ENCODE measurements at places on chromosomes 2 and 18. TPM values are rescaled to one million over a fixed set of nuclear protein-coding genes. Genes with fewer than 3 reads are reported as not detected.

Gene SLC8A1
- 13.7 TPM for total RNA-seq

Gene GALNT3
- total RNA-seq = 3.5 TPM

DNA sequence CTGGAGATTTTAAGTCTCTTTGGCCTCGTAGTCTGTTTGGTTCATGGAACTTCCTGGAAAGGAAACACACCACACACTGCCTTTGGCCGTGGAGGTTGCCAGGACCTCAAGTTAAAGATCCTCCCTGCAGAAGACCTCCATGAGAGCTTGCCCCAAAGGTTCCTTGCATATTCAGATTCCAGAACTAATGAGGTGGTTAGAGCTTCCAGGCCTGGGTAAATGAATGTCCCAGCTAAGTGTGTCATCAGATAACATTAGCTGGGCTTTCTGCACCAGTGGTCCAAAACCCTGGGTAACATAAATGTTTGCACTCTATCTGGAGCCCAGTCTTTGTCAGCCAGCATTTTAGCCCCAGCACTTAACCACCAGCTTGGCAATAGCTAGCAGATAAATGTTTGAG is 122.1 kb upstream of the EML6 start:
- peaks cover 99% of the 10 kb centered on the region for H3K4me1 ChIP-seq
- no peak overlapping the region for H3K4me3 ChIP-seq
- no peaks in the 10 kb centered on the region for H3K27me3 ChIP-seq
- H3K27ac ChIP-seq = peak overlapping the region; percentile 60

- H3K27ac ChIP-seq = peak overlapping the region; percentile 93
- no peaks in the 10 kb centered on the region for H3K27me3 ChIP-seq
- no peak overlapping the region for H3K4me3 ChIP-seq
- peaks cover 71% of the 10 kb centered on the region for H3K4me1 ChIP-seq
- no peak for DNase-seq
These were observed 246.8 kb upstream of the RASGRP3 start for GRCh38 chr2:33229646-33230045.

DNA sequence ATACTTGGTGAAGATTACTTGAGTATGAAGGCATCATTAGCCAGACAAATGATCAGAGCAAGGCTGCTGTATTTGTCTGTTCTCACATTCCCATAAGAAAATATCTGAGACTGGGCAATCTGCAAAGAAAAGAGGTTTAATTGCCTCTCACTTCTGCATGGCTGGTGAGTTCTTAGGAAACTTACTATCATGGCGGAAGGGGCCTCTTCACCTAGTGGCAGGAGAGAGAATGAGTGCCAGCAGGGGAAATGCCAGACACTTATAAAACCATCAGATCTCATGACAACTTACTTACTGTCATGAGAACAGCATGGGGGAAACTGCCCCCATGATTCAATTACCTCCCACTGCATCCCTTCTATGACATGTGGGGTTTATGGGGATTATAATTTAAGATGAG is 452.3 kb downstream of the GALR1 start:
- H3K27me3 ChIP-seq = no peaks in the 10 kb centered on the region
- H3K36me3 ChIP-seq = no peaks in the 10 kb centered on the region
- no peak for DNase-seq

- no peak overlapping the region for H3K27ac ChIP-seq
- no peaks in the 10 kb centered on the region for H3K4me1 ChIP-seq
- no peak overlapping the region for H3K4me3 ChIP-seq
- no peaks in the 10 kb centered on the region for H3K27me3 ChIP-seq
- no peak for DNase-seq
- H3K36me3 ChIP-seq = no peaks in the 10 kb centered on the region
These were observed 268.3 kb downstream of the VAPA start for GRCh38 chr18:10182009-10182624.

DNA sequence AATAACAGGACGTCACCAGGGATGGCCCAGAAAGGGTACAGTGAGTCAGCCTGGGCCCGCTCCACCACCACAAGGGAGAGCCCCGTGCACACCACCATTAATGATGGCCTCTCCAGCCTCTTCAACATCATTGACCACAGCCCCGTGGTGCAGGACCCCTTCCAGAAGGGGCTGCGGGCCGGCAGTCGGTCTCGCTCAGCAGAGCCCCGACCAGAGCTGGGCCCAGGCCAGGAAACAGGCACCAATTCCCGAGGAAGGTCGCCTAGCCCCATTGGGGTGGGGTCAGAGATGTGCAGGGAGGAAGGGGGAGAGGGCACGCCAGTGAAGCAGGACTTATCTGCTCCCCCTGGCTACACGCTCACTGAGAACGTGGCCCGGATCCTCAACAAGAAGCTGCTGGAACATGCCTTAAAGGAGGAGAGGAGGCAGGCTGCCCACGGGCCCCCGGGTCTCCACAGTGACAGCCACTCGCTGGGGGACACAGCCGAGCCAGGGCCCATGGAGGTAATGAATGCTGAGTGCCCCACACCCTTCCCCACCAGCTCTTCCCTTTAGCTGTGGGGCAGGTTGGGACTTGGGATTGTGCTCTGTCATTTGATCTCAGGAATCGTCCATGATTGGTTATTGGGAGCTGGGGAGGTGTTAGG is 120.5 kb downstream of the MTCL1 start:
- no peak overlapping the region for H3K4me3 ChIP-seq
- H3K36me3 ChIP-seq = no peaks in the 10 kb centered on the region
- H3K4me1 ChIP-seq = no peaks in the 10 kb centered on the region
- no peaks in the 10 kb centered on the region for H3K27me3 ChIP-seq
- no peak overlapping the region for H3K27ac ChIP-seq

Gene TUBA4B
- total RNA-seq = not detected

Gene SERPINB4
- total RNA-seq = not detected

- no peak overlapping the region for H3K4me3 ChIP-seq
- no peaks in the 10 kb centered on the region for H3K36me3 ChIP-seq
- H3K27me3 ChIP-seq = no peaks in the 10 kb centered on the region
- no peak for DNase-seq
- H3K4me1 ChIP-seq = peaks cover 78% of the 10 kb centered on the region
These were observed 115.0 kb downstream of the SPTBN1 start for GRCh38 chr2:54570925-54571694.
